ENCODE measurements at places on chromosomes 16 and 17. TPM values are rescaled to one million over a fixed set of nuclear protein-coding genes. Genes with fewer than 3 reads are reported as not detected.

SLC4A1 gene
- not detected for total RNA-seq

FBXW10B gene
- 5.7 TPM for total RNA-seq

GUCY2D gene
- not detected for total RNA-seq

C1QTNF8 gene
- total RNA-seq: not detected

GPR142 gene
- not detected for total RNA-seq

SLC25A10 gene
- 93.2 TPM for total RNA-seq

GFAP gene
- total RNA-seq: not detected

SNX20 gene
- not detected for total RNA-seq

SLFN13 gene
- total RNA-seq: 12.8 TPM

WIPI1 gene
- total RNA-seq: 29.7 TPM

SAMD14 gene
- total RNA-seq: 0.07 TPM

VMO1 gene
- total RNA-seq: not detected

GNAO1 gene
- 4.1 TPM for total RNA-seq

CDH11 gene
- not detected for total RNA-seq

PDILT gene
- total RNA-seq: not detected

C17orf78 gene
- not detected for total RNA-seq

CDRT15 gene
- not detected for total RNA-seq
